Temporal lobe (tissue), 4 donors: ENCODE measurements at places on chromosomes 1 and 21. TPM values are rescaled to one million over a fixed set of nuclear protein-coding genes. Genes with fewer than 3 reads are reported as not detected.

Gene CCDC24
- 4.4 TPM for total RNA-seq

Gene COL11A1
- total RNA-seq = 27.3 TPM

Gene KRTAP19-2
- total RNA-seq = not detected

Gene RPE65
- under 0.01 TPM for total RNA-seq

Gene SPATA21
- not detected for total RNA-seq

Gene GUCA2B
- not detected for total RNA-seq

Gene FCRL6
- 0.25 TPM for total RNA-seq

Gene KRTAP11-1
- total RNA-seq = not detected

Gene ADORA3
- total RNA-seq = 0.74 TPM

Gene CENPF
- total RNA-seq = 14.8 TPM

Gene GJA4
- 2.2 TPM for total RNA-seq

Gene FCGR1A
- total RNA-seq = 2.7 TPM

Gene CD244
- total RNA-seq = not detected

Gene RNF186
- not detected for total RNA-seq

Gene PAX7
- total RNA-seq = not detected

Gene CYP4Z1
- total RNA-seq = 0.25 TPM

Gene PLA2G4A
- total RNA-seq = 1.2 TPM

Gene GJB3
- not detected for total RNA-seq

Gene OR6N1
- total RNA-seq = not detected

Gene SEMA4A
- 24.8 TPM for total RNA-seq

Gene OR10J1
- not detected for total RNA-seq

Gene TAF1A
- 20.7 TPM for total RNA-seq

Gene AMPD1
- not detected for total RNA-seq

Gene OR2L2
- total RNA-seq = under 0.01 TPM

Gene RAD54L
- total RNA-seq = 1.5 TPM
